ENCODE measurements at places on chromosomes 7 and 10. TPM values are rescaled to one million over a fixed set of nuclear protein-coding genes. Genes with fewer than 3 reads are reported as not detected.

DNA sequence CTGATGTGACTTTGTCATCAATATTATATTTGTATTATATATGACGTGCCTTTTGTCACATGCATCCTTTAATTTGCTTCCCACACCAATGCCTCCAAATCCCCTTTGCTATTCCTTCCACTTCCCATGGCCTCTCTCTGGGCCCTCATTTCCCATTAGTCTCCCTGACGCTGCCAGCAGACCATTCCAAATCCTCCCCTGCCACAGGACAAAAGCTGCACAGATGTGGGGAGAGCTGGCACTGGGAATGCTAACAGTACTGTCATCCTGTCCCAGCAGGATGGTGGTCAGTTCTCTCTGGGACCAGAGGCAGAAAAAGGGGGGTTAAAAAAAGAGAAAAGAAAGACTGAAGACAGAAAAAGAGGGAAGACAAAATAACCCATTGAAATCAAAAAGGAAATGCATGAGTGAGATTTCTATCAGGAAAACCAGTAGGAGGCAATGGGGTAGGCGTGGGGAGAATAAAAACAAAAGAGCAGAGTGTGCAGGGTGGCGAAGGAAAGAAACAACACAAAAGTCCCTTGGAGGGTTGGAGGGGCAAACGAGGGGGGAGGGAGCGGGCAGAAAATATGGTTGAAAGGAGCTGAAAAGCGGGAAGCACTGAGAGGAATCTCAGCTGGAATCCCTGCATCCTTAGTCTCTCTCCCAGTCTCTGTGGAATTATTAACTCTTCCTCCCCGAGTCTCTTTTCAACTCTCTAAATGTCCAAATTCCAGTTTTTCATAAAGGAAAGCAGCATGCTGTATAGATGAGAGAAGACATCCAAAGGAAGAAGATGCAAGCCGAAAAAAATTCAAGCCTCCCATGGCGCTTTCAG lies 59.2 kb upstream of the PTN start:
- H3K36me3 ChIP-seq: peaks cover 7% of the 10 kb centered on the region
- H3K27me3 ChIP-seq: no peaks in the 10 kb centered on the region
- no peak overlapping the region for H3K27ac ChIP-seq
- H3K4me1 ChIP-seq: no peaks in the 10 kb centered on the region
- no peak overlapping the region for H3K4me3 ChIP-seq

- H3K4me1 ChIP-seq: peaks cover 22% of the 10 kb centered on the region
- no peaks in the 10 kb centered on the region for H3K27me3 ChIP-seq
- peaks cover 1% of the 10 kb centered on the region for H3K36me3 ChIP-seq
Observed at GRCh38 chr7:105649727-105650381, 68.6 kb upstream of the EFCAB10 start.

GRCh38 chr7:106126170-106126938 lies 14.2 kb upstream of the SYPL1 start:
- H3K27ac ChIP-seq: no peak overlapping the region
- no peak overlapping the region for H3K4me3 ChIP-seq
- peaks cover 6% of the 10 kb centered on the region for H3K27me3 ChIP-seq
- DNase-seq: no peak
- H3K36me3 ChIP-seq: no peaks in the 10 kb centered on the region

DNA sequence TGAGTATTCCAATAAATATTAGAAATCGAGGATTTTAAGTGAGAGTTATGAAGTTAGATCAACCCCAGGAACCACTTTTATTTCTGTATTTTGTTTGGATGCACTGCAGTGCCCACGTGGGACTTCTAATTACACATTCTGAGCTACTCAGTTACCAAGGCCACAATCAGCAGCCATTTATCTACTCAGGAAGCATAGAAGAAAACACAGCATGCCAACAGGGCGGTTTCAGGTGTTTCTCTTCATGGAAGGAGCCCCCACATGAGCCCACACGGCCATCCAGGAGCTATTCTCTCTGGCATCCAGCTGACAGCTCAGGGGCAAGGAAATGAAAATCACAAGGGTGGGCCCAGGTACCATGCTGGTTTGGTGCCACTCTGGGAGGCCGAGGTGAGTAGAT lies 266.5 kb upstream of the MKLN1 start:
- H3K36me3 ChIP-seq: peaks cover 2% of the 10 kb centered on the region
- DNase-seq: no peak
- peaks cover 3% of the 10 kb centered on the region for H3K4me1 ChIP-seq
- H3K27me3 ChIP-seq: no peaks in the 10 kb centered on the region
- H3K27ac ChIP-seq: no peak overlapping the region

CTNNA3 gene
- total RNA-seq: 0.92 TPM

DNA sequence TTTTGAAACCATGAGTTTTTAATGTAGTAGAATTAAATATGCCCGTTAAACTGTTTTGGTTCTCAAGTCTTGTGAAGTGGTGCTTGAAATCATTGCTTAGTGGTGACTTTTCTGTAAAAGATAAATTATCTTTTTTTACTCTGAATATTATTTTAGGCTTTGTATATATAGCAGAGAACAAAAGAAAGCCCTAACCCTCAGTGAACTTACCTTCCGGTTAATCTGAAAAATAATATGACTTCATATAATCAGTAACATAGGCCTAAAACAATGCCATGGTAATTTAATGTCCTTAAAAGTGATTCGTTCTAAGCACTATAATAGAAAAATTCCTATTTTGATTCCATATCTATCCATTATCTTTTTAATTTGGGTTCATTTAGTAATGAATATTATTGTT lies 21.8 kb downstream of the AKAP9 start:
- no peak overlapping the region for H3K27ac ChIP-seq
- H3K4me3 ChIP-seq: no peak overlapping the region
- no peak for DNase-seq
- peaks cover 15% of the 10 kb centered on the region for H3K4me1 ChIP-seq

- no peak overlapping the region for H3K27ac ChIP-seq
- H3K4me1 ChIP-seq: no peaks in the 10 kb centered on the region
- no peaks in the 10 kb centered on the region for H3K36me3 ChIP-seq
- peaks cover 11% of the 10 kb centered on the region for H3K27me3 ChIP-seq
- H3K4me3 ChIP-seq: no peak overlapping the region
Observed at GRCh38 chr7:122588621-122589020, 110.3 kb downstream of the RNF133 start.

GRCh38 chr7:108448584-108449505 lies 7.4 kb downstream of the NRCAM start:
- no peaks in the 10 kb centered on the region for H3K36me3 ChIP-seq
- no peaks in the 10 kb centered on the region for H3K4me1 ChIP-seq
- no peak for DNase-seq
- H3K27me3 ChIP-seq: peaks cover 12% of the 10 kb centered on the region
- H3K27ac ChIP-seq: no peak overlapping the region

- no peak overlapping the region for H3K27ac ChIP-seq
- DNase-seq: no peak
- H3K4me3 ChIP-seq: no peak overlapping the region
- H3K4me1 ChIP-seq: peaks cover 15% of the 10 kb centered on the region
Observed at GRCh38 chr10:88008866-88009470, 145.5 kb downstream of the PTEN start.

GBF1 gene
- total RNA-seq: 59.7 TPM

DNA sequence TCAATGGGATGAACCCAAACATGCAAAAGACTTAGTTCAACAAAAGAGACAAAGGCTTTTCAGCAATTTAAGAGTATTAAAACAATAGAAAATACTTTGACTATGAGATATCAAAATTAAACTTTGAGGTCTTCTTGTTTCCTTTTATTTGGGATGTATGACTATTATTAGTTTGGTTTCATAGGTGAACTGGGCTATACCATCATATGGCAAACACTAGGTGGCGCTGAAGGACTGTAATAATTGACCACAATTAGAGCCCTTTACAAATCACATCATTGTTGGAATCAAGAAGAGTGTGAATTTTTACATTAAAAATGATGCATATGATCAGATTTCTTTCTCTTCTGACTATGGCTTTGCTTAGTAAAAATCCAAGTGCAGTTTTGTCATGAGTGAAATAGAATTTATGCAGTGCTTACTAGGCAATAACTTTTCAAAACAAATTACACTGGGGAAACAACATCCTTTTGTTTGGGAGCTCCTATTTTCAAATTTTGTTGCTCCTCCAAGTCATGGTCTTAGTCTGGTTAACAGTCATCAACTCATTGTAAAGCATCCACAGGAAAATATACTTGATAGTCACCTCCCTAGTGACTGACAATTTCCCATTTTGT lies 14.7 kb upstream of the NXPH1 start:
- no peaks in the 10 kb centered on the region for H3K4me1 ChIP-seq

RAB18 gene
- 178 TPM for total RNA-seq

GRCh38 chr10:9621216-9621615 lies 1396.5 kb upstream of the CELF2 start:
- DNase-seq: no peak
- H3K27me3 ChIP-seq: no peaks in the 10 kb centered on the region
- H3K27ac ChIP-seq: no peak overlapping the region

- H3K36me3 ChIP-seq: peaks cover 25% of the 10 kb centered on the region
- no peak overlapping the region for H3K4me3 ChIP-seq
- no peak for DNase-seq
- H3K4me1 ChIP-seq: peaks cover 13% of the 10 kb centered on the region
- H3K27ac ChIP-seq: no peak overlapping the region
Observed at GRCh38 chr10:80421707-80422536, 13.6 kb downstream of the PRXL2A start.

LGI1 gene
- 0.27 TPM for total RNA-seq

- H3K36me3 ChIP-seq: no peaks in the 10 kb centered on the region
- H3K27ac ChIP-seq: no peak overlapping the region
- no peak for DNase-seq
- no peak overlapping the region for H3K4me3 ChIP-seq
- H3K27me3 ChIP-seq: no peaks in the 10 kb centered on the region
Observed at GRCh38 chr7:132966754-132967469, 115.0 kb downstream of the CHCHD3 start.
